ENCODE measurements at places on chromosomes 16 and 17.

DNA sequence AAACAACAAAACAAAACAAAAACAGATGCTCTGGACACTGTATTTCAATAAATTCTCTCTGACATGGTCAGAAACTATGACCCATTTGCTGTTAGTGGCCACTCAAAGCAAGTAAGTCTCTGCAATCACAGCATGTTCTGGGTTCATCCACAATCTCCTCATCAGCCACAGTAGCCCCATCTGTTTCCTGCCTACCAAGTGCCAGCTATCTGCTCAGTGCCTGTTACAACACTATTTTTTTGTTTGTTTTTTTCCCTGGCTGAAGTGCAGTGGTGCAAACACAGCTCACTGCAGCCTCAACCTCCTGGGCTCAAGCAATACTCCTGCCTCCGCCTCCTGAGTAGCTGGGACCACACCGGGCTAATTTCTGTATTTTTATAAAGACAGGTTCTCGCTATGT lies 137.9 kb downstream of the SOX9 start:
- no peak for DNase-seq

DNA sequence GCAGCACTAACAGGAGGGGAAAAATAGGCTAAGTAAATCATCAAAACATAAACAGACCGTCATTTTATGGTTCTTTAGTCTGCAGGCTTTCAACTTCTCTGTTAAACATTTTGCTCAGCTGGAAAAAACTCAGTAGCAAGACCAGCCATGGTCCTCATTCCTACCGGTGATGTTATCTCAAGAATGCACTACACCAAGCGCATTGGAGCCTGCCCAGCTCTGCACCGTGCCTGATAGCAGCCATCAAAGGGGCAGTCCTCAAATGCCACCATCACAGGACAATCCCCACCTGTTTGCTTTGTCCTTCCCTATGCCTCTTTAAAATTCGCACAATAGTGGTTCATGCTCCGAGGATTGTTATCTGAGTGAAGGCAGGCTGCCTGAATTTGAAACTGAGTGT lies 181.5 kb upstream of the MON1B start:
- DNase-seq: no peak

DNA sequence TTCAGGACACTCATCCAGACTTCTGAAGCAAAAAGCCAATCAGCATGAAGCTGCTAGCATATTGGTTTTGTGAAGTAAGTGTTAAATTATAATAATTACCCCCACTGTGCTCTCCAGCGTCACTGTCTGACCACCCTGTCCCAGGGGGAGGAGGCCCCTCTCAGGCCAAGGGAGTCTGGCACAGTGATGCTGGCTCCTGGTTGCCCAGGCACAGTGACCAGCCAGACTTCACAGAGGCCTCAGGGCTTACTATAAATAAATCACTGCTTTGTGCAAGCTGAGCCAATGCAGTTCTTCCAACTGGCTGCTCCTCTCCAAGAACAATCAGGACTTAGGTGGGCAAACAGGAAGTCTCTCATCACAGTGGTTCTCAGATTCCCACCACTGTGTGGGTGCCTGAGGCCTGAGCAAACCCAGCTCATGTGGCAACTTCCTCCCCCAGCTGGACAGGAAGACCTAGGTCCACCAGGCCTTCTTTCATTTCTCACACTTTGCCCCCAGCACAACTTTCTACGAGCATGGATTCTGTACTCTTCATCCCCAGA lies 1.7 kb upstream of the DBNDD1 start:
- no peak for DNase-seq

- peak; percentile 84 for DNase-seq
These were observed 49.6 kb upstream of the SIAH1 start for GRCh38 chr16:48434653-48435317.

GRCh38 chr16:71807905-71808592 lies 585 bp downstream of the AP1G1 start:
- DNase-seq: peak; percentile 37

DNA sequence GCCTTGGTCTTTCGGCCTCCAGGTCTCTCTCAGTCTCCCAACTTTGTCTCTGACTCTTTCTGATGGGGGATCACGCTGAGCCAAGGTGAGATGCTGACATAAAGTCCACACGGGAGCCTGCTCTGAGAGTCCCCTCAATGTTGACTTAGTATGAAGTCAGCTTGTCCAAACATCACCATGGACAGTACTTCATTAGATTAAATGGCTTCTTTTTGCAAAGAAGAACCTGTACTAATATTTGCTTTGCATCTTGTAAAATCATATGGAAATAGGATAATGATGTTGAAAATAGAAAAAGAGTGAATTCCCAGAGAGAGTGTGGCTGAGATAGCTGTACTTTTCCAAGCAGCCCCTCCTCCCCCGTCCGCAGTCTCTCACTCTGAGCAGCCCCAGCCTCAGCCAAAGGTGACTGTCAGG lies 56.7 kb upstream of the SIAH1 start:
- DNase-seq: no peak

DNA sequence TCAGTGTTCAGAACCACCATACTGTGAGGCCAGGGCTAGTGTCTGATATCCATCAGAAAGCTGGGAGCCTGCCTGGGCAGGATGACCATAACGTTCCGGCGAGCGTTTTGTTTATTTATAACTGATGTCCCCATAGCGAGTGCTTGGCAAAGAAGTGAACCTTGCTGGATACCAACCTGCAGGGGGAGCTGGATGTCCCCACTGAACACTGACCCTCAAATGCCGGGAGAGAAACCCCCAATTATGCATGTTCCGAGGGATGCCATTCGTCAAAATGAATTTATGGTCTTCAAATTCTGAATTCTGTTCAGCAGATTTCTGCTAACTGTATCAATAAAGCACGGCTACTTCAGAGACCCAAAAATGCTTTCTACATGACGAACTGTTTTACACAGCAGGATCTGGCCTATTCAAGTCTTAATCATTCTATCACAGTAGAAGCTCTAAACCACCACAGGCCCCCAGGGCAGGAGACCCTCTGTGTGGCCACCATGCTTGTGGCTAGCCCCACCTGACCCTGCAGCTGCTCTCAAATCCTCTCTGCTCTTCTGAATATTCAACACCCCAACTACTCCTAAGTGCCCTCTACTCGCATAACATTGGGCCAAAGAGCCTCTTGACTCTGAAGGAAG lies 15.2 kb downstream of the MED24 start:
- peak; percentile 21 for DNase-seq

DNA sequence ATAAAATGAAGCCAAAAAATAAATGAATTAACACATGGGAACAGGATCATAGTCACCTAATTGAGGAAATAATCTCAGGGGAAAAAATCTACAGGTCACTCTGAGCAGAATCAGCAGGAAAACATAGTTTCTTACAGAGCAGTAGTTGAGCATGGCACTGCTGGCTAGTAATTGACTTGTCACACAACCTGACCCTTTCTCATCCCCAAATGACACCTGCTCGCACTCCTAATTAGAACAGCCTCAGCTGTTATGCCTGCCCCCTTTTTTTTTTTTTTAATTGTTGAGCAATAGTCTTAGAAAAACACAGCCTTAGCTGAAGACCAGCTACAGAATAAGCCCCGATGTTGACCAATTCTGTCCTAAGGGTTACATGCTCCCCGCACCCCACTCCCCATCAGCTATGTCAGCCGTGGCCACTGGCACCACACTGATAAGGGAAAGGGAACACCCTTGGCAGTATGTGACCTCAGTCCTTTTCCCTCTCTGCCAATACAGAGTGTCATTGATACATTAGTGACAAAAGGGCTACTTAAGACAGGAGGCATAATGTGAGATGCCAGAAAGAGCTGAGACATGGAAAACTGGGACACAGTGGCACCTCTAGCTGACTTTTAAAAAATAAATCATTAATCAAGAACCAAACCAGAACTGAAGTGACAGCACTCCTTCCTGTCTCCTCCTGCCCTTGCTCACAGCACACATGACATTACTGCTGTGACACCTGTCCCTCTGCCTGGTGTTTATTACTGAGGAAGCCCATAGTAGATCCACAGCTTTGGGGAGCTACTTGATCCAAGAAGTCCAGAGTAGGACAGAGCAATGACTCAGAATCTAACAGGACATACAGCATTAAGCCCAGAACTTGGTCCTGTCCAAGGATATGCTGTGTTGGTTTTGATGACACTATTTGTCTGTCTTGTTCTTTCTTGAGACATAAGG lies 41.7 kb downstream of the WDR59 start:
- DNase-seq: no peak

GRCh38 chr17:42405963-42406495 lies 17.0 kb downstream of the CAVIN1 start:
- DNase-seq: peak; percentile 74

GRCh38 chr17:77107506-77108433 lies 33.0 kb upstream of the SEC14L1 start:
- DNase-seq: no peak

GRCh38 chr16:31456988-31457360 lies 2.3 kb upstream of the ARMC5 start:
- no peak for DNase-seq

DNA sequence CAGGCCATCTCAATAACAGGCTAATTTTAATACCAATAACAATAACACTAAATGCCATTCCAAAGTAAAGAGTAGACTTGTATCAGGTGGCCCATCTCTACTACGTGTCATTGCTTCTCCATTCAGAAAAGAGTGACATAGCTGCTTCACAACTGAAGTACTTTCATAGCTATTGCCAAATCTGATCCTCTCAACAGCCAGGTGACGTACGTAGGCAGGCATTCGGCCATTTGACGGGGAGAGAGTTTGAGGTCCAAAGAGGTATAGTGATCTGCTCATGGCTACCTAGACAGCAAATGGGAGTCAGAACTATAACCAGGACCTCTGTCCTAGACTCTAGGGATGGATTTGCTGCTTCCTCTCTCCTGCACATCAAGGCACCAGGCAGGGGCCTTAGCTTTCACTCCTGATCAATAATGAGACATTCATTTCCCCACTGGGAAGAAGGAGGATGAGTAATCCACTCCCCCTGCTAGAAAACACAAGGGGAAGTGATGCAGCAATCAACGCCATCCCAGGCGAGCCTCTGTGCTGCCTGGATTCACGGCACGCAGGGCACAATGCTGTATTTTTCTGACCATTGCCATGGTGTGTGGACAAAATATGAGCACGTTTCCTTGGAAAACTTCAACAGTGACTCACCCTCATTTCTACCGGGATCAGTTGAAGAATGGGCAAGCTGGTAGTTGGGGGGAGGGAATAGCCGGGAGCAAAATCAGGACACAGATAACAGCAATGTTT lies 80.9 kb downstream of the SPACA3 start:
- no peak for DNase-seq

- DNase-seq: peak; percentile 70
These were observed 1.1 kb upstream of the BRCA1 start for GRCh38 chr17:43125967-43126910.

- peak; percentile 78 for DNase-seq
These were observed 33.8 kb upstream of the KPNB1 start for GRCh38 chr17:47615766-47616424.

- DNase-seq: no peak
These were observed 11.5 kb downstream of the CDH13 start for GRCh38 chr16:82638095-82638798.

DNA sequence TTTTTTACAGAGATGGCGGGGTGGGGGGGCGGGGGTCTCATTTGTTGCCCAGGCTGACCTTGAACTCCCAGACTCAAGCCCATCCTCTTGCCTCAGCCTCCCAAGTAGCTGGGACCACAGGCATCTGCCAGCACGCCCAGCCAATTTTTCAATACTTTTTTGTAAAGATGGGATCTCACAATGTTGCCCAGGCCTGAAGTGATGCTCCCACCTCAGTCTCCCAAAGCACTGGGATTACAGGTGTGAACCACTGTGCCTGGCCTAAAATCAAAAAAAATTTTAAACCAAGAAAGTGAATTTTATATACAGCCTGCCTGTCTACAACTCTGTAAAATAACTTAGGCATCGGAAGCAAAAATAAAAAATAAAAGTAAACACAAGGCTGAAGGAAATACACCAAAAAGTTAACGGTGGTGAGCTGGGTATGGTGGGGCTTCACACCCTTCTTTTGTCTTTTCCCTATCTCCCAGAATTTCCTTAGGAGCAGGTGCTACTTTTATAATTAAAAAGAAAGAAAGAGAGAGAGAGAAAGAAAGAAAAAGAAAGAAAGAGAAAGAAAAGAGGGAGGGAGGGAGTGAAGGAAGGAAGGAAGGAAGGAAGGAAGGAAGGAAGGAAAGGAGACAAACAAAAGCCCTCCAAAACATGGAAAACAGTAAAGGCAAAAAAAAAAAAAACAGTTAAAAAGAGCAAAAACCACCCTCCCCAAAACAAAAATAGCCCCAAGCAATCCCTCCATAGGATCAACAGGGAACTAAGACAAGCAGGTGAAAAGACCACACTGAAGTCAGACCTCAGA lies 51.4 kb downstream of the TBC1D16 start:
- DNase-seq: no peak

DNA sequence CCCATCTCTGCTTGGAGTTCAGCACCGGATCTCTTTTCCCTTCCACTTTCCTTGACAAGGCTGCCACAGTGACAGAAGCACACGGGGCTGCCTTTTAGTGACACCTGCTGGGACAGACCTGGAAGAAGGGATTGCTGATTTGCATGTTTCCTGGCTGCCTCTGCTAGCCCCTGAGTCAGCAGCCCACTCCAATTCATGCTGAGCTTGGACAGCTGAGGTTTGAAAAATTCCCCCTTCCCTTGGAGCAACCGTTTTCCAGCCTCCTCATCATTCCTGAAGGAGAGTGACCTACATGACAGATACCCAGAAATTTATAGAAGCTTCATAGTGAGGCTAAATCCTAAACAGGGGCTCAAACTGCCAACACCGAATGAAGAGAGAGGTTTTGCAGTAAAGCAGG lies 18.8 kb upstream of the RBL2 start:
- no peak for DNase-seq

- DNase-seq: no peak
These were observed 301.7 kb upstream of the N4BP1 start for GRCh38 chr16:48911700-48912099.

- DNase-seq: peak; percentile 5
These were observed 142.0 kb downstream of the CPPED1 start for GRCh38 chr16:12661656-12662172.

DNA sequence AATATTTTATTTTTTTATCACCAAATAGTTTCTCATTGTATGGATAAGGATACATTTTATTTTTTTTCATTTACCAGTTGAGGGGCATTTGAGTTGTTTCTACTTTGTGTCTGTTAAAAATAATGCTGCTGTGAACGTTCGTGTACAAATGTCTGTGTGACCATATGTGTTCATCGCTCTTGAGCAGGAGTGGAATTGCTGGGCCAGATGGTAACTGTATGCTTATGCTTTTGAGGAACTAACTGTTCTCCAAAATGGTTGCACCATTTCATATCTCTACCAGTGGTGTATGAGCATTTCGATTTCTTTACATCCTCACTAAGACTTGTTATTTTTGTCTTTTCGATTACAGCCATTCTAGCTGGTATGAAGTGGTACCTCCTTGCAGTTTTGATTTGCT lies 212.5 kb upstream of the N4BP1 start:
- no peak for DNase-seq

GRCh38 chr17:10744501-10745000 lies 14.7 kb upstream of the TMEM220 start:
- DNase-seq: no peak

- no peak for DNase-seq
These were observed 7.0 kb downstream of the MBTPS1 start for GRCh38 chr16:84109598-84110335.

DNA sequence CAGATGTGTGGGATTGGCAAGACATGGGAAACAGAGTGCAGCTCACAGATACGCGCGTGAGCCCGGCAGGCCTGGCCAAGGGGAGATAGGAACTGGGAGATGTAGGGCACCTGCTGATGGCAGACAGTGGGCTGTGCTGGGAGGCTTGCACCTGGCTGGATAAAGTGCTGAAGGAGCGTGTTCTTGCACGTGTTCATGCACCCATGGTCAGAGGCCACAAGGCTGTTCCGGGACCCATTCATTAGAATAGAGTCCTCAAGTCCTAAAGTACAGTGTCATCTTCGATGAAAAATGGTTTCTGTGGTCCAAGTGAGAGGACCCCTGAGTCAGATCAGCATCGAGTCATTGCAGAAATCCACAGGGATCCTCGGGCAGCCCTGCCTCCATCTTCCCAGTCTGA lies 236.4 kb downstream of the CCDC182 start:
- DNase-seq: no peak

All from Kasumi-1 (cell line).